ENCODE measurements at places on chromosomes 6 and 20. TPM values are rescaled to one million over a fixed set of nuclear protein-coding genes. Genes with fewer than 3 reads are reported as not detected.

Gene LIME1
- total RNA-seq: 8.7 TPM

Gene CRISP3
- total RNA-seq: not detected

DNA sequence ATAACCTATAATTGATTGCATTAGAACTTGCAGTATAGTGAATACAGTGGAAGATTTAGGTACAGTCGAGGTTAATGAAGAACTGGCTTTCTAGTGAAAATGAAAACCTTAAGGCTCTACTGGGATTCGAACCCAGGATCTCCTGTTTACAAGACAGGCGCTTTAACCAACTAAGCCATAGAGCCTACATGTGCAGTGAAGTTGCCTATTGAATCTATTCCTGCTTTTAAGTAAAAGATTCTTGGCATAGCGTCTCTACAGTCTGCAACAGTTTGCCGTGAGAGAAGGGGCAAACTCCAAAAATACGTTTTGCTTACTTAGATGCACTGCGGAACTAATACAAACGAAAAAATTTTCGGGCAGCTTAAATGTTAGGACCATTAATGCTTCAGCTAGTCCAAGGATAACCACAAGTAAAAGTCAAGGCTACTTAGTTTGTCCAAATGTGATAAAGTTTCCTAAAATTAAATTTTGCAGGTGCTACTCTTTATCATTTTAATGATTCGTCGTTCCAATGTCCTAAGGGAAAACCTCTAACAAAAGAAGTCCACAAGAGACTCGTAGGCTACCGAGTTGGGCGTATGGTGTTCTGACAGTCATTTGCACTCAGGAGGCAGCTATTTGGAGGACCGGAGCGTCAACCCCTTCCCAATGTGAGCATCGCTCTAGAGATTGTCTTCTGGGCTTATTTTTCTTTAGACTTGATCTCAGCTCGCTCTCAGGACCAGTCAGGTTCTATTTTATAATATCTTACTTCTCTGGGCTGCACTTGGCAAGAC is 31.3 kb upstream of the ZSCAN23 start:
- DNase-seq: no peak

Gene OR2H1
- total RNA-seq: not detected

Gene TINAG
- not detected for total RNA-seq

DNA sequence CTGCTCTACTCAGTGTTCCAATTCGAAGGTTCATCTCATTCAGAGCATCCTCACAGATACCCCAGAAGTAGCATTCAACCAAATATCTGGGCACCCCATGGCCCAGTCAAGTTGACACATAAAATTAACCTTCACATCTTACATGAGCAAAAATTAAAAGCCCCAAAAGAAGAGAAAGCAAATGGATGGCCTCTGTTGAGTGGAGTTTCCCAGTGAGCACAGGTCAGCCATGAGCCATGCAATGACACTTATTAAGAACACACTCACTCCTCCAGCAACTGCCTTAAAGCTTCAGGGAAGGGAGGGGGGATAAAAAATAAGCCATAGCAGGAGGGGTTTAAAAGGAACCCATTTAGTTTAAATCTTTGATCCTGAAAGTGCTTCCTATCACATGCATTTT is 14.6 kb upstream of the THBS2 start:
- DNase-seq: no peak

DNA sequence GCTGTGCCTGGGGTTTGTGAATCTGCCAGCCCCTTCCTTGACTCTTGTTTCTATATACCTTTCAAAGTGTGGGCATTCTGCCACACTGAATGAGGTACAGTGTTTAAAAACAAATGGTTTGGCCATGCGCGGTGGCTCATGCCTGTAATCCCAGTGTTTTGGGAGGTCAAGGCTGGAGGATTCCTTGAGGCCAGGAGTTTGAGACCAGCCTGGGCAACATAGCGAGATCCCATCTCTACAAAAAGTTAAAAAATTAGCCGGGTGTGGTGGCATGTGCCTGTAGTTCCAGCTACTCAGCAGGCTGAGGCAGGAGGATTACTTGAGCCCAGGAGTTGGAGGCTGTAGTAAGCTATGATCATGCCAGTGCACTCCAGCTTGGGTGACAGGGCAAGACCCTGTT is 5.8 kb downstream of the FAM83D start:
- no peak for DNase-seq

Gene ASIP
- total RNA-seq: not detected

- no peak for DNase-seq
Observed at GRCh38 chr20:10591946-10592521, 81.8 kb downstream of the JAG1 start.

DNA sequence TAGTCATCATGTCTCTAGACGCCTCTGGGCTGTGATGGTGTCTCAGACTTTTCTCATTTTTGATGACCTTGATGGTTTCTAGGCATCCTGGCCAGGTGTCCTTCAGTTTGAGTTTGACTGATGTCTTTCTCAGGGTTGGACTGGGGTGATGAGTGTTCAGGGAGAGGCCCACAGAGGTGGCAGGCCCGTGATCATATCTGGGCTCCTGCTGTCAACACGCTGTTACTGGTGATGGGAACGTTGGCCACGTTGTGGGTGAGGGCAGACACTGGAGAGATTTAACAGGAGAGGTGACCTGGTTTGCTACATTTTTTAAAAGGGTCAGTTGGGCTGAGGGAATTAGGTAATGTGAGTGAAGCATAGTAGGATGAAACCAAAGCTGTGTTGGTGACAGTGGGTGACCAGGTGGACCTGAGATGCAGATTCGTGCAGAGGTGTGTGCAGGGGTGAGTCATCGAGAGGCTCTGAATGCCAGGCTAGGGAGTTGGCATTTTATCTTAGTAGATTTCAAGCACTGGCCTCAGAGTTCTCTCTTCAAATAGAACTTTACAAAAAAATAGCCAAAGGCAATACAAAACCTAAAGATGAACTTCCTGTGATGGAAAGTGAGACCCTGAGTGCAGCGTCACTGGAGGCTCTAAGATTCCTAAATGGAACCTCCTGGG is 174.1 kb downstream of the CDH26 start:
- DNase-seq: no peak

GRCh38 chr6:133816171-133816570 is 72.7 kb upstream of the TCF21 start:
- no peak for DNase-seq

Gene ADGRG6
- total RNA-seq: 9.5 TPM

- no peak for DNase-seq
Observed at GRCh38 chr20:50715694-50716093, 15.7 kb upstream of the PARD6B start.

DNA sequence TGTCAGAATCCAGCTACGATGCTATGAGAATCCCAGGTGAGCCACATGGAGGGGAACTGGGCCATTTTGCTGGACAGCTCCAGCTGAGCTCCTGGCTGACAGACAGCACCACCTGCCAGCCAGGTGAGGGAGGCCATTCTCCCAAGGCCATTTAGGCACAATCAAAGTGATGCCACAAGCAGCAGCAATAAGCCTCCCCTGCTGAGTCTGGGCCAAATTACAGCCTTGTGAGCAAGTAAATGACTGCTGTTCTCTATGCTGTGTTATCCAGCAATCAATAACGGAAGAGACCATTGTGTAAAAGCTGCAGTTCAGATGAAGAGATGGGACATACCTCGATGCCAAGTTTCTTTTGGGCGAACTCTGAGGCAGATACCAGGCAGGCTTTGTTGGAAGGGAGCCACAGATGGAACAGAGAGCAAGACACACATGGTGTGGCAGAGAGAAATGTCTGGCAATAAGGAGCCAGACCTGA is 14.0 kb upstream of the SCGN start:
- DNase-seq: no peak

DNA sequence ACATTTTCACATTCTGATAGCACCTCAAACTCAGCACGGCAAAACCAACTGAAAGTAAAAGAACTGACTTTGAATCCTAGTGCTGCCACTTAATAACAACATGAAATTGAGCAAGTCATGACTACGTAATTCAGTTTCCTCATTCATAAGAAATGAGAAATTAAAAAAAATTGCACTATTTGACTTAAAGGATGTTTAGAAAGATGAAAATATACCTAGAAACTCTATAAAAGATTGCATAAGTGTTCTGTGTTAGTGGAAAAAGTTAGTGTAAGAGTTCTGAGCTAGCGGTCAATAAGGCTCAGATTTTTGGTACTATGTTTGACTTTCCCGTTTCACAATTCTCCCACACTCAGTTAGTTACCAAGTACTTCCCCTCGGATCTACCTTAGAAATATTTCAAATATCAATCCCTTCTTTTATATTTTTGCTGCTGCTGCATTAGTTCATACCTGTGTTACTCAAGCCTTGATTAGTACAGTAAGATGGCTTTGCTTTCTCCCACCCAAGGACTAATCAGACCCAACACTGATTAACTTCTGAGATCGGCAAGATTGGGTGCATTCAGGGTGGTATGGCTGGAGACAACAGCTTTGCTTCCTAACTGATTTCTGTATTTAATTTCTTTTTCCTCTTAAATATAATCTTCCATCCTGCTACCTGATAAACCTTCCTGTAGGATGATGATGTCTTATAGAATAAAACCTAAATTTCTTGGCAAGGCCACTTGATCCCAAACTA is 25.9 kb downstream of the ECHDC1 start:
- no peak for DNase-seq

DNA sequence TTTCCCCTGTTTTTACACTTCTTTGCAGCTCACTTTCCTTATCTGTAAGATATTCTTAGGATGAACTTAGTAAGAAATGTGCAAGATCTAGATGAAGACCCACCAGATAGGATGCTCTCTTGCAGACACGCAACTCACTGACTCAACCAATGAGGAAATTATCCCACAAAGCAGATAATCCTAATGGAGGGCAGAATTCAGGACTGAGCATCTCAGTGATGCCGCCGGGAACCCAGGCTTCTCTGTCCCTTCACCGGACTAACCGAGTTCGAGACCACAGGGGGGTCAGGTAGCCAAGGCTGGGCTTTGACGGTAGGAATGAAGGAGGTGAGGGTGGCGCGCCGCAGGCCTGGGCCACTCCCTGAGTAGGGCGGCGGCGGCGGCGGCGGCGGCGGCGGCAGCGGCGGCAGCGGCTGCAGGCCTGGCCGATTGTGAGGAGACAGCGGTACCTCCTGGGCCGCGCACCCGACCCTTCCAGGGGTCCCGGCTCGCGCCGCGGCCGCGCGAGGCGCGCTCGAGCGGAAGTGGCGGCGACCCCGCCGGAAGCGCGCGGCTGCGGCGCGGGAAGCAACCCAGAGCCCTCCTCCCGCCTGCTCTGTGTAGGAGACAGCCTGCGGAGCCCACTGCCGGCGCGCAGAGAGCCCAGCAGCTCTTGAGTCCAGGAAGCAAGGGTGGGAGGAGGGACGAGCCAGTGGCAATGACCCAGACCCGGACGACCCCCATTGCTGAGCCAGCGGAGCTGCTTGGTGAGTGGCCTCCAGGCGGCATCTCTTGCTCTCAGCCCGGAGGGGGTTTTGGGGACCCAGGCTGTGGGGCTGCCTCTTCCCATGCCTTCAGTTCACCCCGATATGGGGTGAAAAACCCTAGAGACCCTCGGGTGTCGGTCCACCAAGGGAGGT is at the start of gene KHDC1:
Gene KHDC1, minus strand, starts transcription at position 526 of the 899 bp plus-strand sequence. CDS start 20,679 bp downstream, outside the sequence.
- peak; percentile 38 for DNase-seq

DNA sequence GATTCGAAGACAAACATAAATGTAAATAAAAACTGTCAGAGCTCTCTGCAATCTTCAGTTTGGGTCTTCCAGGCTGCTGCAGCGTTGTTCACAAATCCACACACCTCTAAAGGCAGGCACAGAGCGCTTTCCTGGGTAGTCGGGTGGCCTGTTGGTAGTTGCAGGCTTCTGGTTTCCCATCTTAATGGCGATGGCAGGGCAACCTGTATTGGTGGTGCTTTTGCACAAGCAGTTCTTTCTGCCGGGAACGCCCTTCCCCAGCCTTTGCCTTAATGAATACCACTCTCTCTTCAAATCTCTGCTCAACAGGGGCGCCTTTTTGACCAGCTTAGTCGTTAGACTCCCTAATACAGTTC is 723 bp upstream of the IFT52 start:
- DNase-seq: peak; percentile 15

DNA sequence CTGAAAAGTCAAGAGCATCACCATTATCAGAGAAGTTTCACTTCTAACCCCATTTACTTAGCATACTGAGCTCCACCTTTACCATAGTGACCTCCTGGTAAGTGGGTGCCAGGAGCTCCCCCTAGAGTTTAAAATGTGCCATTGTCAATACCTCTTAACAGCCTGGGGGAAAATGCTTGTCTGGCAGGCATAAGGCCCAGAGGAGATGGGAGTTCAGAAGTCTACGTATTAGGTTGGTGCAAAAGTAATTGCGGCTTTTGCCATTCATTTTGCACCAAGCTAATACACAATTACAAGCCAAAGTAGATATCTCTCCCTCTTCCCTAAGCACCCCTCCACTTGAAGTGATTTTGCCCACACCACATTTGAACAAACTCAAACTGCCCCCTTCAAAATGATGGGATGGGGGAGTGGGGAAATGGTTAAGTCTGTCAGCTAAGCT is 919.0 kb downstream of the KIF16B start:
- DNase-seq: peak; percentile 43

DNA sequence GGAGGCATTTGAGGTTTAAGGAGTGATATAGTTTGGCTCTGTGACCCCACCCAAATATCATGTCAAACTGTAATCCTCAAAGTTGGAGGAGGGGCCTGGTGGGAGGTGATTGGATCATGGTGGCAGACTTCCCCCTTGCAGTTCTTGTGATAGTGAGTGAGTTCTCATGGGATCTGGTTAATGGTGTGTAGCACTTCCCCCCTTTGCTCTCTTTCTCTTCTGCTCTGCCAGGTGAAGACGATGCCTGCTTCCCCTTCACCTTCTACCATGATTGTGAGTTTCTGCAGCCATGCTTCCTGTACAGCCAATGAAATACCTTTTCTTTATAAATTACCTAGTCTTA is 1.7 kb upstream of the HDDC2 start:
- no peak for DNase-seq

Gene NFATC2
- 8.2 TPM for total RNA-seq

DNA sequence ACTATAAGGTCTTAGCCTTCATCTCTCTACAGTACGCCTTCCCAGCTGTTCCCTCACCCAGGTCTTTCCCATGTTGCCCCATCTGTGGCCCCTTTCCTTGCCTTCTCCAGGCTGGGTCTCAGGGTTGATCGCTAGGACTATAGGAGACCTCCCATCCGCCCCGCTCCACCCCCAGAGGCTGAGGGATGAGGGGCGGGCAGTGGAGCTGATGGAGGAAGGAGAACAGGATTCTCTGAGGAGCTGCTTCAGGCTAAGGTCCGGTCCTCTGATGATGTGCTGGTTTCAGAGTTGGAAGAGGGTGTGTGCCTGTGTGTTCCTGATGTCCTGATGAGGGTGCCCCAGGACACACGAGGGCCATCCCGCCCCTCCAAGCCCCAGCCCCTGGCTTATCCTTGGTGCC is 154.8 kb upstream of the QKI start:
- DNase-seq: no peak

Gene CUL7
- 20.7 TPM for total RNA-seq

Gene SDCBP2
- total RNA-seq: 34.9 TPM

Gene ZNF165
- 5.3 TPM for total RNA-seq

Gene MMS22L
- 10.5 TPM for total RNA-seq

Gene GNAS-AS1
- 1.9 TPM for total RNA-seq
